ENCODE measurements at places on chromosomes 3 and 15.

- DNase-seq = no peak
Measured at GRCh38 chr3:88921986-88922385, 185.4 kb upstream of the EPHA3 start.

GRCh38 chr3:111517801-111518200 is 24.2 kb upstream of the CD96 start:
- no peak for DNase-seq

DNA sequence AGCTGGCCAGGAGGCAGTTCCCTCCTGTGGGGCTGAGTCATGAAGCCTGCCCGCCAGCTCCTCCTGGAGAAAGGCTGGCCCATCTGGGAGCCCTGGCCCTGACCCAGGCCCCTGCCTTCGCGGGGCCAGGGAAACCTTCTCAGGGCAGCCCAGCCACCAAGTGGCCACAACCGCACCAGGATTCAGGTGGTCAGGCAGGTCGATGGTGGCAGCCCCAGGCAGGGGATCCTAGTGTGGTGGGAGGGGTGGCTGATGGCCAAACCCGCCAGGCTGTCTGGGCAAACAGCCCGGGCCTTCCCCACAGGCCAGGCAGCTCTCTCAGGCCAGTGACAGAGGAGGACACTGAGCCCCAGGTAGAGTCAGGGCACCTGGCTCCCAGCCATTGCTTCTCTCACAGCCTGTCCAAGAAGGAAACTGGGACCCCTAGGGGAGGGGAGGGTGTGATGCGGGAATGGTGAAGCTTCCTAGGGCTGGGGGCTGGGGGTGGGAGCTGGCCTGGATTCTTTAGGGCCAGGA is 1.2 kb downstream of the TWF2 start:
- peak; percentile 81 for DNase-seq

- DNase-seq = no peak
Measured at GRCh38 chr3:167978071-167978470, 117.7 kb downstream of the GOLIM4 start.

GRCh38 chr15:62658498-62658897 is 384.0 kb upstream of the TPM1 start:
- DNase-seq = peak; percentile 10

DNA sequence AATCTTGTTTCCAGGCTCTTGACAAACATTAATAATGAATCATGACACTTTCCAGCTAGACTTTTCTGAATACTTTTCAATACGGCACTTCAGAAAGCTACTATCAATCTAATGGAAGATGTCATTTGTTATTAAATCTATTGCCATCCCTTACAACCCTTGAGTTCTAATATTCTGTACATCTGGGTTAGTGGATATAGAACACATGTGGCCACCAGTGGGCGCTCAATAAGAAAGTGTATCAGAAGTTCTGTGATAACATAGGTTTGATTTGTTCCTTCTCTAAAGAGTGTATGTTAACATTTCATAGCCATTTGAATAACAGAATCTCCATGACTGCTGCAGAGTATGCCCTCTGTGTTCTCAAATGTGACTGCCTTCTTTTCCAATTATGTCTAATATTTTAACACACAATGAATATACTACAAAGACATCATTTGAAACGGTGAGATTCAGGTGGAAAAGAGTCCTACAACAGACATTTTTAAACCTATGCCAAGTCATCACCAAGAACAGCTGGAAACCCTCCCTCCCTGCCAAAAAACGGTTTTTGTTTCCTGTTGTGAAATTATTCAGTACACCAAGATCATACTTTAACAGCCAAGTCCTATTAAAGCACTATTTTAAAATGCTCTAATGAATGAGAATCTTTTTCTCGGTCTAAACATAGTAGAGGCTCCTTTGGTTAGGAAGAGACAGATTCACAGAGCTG is 22.2 kb downstream of the ALDH1A2 start:
- DNase-seq = peak; percentile 67

GRCh38 chr3:13688034-13688433 is 139.1 kb downstream of the FBLN2 start:
- DNase-seq = no peak

DNA sequence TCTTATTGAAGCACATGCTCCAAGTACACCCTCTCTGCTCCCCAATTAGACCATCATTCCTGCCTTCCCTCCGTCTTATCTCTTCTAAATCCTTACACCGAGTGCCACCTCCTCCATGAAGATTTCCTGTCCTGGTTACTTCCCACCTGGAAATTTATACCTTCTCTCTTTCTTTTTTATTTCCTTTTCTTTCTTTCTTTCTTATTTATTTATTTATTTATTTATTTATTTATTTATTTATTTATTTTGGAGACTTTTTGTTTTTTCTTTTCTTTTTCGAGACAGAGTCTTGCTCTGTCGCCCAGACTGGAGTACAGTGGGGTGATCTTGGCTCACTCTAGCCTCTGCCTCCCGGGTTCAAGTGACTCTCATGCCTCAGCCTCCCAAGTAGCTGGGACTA is 45.9 kb upstream of the ABHD2 start:
- DNase-seq = no peak

DNA sequence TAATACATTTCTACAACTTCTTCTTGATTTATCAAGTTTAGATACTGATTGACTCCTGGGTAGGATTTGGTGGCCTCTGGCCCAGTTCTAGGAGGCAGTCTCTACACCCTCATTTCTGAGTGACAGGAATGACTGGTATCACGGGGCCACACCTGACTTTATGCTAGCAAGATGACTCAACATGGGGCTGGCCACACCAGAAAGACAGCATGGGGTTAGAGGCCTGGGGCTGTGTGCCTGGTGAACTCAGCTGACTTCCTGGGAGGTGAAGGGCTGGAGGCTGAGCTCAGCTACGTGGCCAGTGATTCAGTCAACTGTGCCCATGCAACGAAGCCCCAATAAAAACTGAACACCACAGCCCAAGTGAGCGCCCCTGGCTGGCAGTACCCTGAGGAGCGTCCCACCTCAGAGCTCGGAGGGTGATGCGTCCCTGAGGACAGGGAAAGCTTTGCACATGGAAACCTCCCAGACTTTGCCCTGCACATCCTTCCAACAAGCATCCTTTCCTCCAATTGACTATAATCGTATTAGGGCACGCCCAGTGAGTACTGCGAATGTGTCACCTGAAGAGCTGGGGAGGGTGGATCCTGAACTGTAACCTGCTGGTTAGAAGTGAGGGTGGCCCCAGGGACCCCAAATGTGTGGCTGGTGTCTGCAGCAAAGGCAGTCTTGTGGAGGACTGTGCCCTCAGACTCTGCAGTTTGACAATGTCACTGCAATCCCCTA is 57.2 kb downstream of the NIPA2 start:
- DNase-seq = peak; percentile 30

DNA sequence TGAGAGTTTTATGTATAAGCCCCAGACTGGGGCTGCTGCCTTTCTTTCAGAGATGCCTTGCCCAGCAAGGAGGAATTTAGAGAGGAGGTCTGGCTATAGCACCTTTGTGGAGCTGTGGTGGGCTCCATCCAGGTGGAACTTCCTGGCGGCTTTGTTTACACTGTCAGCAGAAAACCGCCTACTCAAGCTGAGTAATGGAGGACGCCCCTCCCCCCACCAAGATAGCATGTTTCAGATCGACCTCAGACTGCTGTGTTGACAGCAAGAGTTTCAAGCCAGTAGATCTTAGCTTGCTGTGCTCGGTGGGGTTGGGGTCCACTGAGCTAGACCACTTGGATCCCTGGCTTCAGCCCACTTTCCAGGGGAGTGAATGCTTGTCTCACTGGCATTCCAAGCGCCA is 155.6 kb downstream of the STXBP5L start:
- no peak for DNase-seq

GRCh38 chr3:132311841-132312240 is 5.4 kb upstream of the ACP3 start:
- no peak for DNase-seq

DNA sequence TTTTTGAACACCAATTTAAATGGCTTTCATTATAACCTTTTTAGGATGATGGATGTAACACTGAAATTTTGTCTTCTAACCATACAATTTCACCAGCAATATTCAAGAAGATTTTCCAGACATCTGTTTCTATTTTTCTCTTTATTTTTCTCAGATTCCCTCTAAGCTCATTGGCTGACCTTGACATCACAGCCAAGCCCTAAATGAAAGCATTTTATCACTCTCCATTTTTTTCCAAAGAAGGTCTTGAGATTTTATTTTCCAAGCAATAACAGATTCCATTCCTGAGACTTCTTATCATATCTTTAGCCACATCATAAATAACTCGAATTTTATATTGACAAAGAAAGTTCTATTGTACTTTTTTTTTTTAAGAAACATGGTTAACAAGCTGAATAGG is 392.6 kb upstream of the THBS1 start:
- no peak for DNase-seq

DNA sequence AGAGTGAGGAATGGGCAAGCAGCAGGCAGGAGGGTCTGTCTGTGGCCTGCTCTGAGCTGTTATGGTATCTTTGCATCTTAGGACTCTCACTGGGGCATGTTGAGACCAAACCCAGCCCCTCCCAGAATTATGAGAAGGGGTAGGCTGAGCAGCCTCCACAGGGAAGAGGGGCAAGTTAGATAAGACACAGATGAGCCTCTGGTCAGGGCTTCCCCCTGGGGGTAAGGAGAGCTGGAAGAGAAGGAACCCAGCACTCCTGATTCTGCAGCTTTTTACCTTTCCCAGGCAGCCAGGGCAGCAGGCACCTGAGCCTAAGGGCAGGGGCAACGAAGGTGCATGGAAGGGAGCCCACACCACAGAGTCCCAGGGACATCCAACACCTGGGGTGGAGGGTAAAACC is 19.3 kb downstream of the DUOX1 start:
- no peak for DNase-seq

DNA sequence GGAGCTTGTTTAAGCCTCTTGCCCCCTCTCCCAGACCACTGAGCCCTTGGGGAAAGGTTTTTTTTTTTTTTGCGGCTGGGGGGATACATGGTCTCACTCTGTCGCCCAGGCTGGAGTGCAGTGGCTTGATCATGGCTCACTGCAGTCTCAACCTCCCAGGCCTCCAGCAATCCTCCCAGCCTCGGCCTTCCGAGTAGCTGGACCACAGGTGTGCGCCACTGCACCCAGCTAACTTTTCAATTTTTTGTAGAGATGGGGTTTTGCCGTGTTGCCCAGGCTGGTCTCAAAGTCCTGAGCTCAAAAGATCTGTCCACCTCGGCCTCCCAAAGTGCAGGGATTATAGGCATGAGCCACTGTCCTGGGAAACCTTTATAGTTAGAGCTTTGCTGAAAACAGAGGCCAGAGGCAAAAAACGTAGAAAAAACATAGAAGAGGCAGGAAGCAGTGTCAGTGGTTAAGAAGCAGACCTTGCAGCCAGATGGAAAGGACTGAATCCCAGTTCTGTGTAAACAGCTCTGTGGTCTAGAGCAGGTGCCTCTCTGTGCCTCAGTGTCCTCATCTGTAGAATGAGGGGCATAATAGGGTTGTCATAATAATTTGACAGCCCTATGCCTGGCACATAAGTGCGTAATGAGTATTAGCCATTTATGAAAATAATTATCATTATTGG is 33.1 kb downstream of the CMTM7 start:
- DNase-seq = peak; percentile 30
